ENCODE measurements at places on chromosomes 2 and 18.

DNA sequence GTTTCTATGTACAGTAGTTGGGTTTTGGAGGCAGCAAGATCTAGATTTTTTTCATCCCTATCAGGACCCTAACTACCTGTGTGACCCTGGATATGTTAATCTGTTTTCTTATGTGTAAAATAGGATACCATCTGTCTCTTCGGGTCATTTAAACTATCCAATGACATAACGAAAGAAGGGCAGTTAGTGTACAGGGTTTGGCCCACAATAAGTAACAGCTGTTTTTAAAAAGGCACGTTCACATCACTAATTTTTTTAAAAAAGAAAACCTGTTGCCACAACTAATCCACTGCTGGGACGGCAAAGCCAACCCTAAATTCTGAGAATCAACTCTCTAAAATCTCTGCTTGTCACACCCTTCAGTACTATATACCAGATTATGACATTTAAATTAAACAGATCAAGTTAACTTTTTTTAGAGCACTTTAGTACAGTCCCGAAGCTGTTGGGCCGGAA is 869 bp downstream of the USP40 start:
- no peak for DNase-seq

DNA sequence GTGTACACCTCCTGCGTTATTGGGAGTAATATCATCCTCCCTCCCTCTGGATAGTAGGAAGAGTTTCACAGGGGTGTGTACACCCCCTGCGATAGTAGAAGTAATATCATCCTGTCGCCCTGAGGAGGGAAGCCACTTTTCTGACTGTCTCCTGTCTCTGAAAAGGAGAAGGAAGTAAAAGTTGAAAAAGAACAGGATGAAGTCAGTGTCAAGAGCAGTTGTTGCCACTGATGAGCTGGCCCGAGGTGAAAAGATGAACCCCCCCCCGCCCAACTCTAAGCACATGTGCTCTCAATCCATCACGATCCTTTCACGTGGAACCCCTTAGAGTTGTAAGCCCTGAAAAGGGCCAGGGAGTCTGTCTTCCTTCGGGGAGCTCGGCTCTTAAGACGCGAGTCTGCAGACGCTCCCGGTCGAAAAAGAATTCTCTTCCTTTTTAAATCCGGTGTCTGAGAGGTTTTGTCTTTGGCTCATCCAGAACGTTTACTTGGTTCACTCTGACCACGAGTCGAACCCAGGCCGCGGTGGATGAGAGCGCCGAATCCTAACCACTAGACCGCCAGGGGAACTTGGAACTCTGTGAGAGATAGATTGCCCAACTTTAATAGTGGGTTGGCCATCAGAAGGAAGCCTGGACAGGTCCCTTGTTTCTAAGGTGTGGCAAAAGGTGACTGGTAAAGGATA is 22.4 kb upstream of the NAGK start:
- no peak for DNase-seq

DNA sequence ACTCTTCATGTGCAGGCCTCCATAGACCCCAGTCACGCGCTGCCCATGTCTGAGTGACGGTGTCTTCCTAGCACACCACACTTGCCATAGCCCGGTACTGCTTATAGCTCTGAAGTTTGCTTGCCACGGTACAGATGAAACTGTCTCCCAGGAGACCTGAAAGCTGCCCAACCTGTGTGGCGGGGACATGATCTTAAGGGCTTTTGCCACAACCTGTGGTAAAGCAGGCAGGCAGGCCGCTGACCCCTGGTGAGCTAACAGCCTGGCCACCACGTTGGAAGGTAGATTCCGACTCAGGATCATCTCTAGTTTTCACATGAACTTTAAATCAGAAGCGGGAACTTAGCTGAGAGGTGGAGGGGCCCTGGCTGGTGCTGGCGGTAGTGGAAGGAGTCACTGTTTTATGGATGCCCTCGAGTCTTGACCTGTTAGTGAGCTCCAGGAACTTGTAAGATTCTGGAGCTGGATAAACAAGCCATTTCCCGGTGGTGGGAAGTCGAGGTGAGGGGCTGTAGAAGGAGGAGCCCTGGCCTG is 153.3 kb downstream of the ZNF236 start:
- DNase-seq = no peak

GRCh38 chr2:715038-715437 is 37.8 kb upstream of the TMEM18 start:
- no peak for DNase-seq

DNA sequence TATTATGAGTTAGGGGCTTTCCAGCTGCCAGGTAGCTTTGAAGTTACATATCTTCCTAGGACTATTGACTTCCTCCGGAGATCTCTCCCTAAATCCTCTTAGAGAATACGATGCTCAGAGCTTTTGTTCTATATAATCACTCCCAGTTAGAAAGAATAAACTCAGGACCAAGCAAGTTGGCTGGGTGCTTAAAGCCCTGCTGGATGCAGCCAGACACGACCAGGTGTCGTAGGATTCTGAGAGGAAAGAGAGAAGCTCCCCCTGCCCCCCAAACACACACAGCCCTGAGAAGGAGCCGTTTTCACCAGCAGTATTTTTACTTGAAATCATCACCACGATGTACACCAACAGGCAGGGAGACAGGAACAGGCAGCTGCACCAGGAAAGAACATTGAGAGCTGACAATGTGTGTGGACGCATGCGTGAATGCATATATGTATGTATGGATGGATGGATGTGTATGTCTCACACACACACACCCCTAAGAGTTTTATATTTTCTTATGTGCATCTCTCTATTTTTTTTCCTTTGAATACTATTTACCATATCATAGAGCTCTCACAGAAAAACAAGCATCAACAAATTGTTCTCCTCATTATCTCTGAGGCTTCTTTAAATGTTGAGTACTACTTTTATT is 382.6 kb downstream of the EPHA4 start:
- DNase-seq = no peak

- DNase-seq = no peak
These were observed 97.4 kb upstream of the LCLAT1 start for GRCh38 chr2:30349691-30350090.

DNA sequence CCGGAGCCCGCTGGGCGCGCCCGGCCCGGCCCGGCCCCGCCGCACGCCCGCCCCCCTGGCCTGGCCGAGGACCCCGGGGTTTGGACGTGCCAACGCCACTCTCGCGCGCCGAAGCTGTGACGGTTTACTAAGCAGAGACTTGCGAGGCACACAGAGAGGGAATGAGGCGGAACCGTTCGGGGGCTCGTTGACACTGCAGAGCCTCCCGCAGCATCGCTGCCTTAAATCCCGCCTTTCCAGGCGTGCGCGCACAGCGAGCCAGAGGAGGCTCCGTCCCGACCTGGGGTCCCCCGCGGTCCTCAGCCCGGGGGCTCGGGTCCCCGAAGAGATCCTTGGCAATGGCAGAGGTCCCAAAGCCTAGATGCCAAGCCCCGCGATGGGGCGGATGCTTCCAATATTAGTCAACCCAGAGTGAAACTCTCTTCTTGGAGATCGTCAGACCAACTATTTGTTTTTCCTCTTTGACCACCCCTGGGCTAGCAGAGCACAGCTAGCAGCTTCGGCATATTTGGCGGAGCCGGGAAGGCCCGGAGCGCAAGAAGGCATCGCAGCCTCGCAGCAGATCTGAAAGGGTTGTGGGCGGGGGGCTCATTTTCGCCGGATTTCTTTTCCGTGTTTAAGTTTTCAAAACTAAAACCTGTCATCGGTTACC is at the start of gene ZNF385B:
Gene ZNF385B (minus strand): TSS at position 197 of the 652 bp plus-strand sequence.
- peak; percentile 57 for DNase-seq

GRCh38 chr2:166458674-166459073 is 35.4 kb downstream of the SCN7A start:
- DNase-seq = no peak

- no peak for DNase-seq
These were observed 23.5 kb downstream of the MYO5B start for GRCh38 chr18:50171406-50171805.

- DNase-seq = no peak
These were observed 22.1 kb downstream of the IKZF2 start for GRCh38 chr2:213129311-213129710.

GRCh38 chr2:59413751-59414570 is 1139.5 kb downstream of the BCL11A start:
- DNase-seq = no peak

DNA sequence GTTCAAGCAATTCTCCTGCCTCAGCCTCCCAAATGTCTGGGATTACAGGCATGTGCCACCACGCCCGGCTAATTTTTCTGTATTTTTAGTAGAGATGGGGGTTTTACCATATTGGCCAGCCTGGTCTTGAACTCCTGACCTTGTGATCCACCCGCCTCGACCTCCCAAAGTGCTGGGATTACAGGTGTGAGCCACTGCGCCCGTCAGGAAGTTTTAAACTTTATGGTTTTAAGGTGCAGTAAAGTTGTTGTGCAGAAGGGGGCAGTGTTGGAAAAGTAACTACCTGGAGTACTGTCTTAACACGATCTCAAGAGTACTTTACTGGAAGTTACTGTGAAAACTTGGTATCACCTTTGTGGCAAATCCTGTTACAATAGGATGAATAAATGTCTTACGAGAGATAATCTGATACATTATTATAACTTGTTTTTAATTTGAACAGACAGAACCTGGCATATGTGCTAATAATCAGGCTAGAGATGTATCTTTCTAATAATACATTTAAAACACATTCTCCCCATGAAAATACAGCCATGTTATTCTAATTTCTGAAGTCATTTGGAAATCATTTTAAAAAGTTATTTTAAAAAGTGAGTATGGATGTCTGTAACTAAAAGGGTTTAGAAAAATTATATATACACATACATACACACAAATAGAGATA is 10.8 kb downstream of the SPDYA start:
- peak; percentile 74 for DNase-seq

DNA sequence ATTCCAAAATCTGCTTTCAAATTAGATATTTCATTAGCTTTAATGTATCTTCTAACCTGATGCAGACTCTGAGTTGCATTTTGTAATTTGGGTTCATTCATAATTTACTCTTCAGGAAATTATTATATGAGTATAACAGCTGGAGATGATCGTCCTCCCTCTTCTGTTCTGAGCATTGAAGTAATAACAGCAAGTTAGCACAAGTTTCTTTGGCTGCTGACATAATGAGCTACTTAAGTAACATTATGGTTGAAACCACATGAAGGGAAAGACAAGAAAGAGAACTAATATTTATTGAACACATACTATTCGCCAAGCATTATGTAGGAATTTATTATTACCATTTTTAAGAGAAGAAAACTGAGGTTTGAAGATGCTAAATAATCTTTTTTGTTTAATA is 75.1 kb downstream of the CPO start:
- DNase-seq = no peak

GRCh38 chr2:206530727-206531126 is 87.4 kb downstream of the ADAM23 start:
- no peak for DNase-seq

- DNase-seq = no peak
These were observed 487.5 kb downstream of the DLGAP1 start for GRCh38 chr18:3967359-3968180.

DNA sequence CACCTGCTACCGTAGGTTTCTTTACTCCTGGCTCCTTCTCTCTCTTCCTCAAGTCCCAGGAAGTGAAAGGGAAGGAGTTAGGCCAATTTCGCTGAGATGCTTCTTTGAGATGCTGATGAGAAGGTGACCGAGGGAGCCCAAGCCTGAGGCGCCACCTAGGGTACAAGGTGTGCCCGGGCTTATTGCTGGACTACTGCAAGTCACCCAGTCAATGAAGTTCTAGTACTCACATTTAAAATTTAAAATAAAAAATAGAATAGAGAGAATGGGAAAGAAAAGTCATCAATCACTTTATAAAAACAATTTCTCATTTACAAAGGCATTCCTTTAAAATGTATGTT is 45.3 kb downstream of the ACAA2 start:
- peak; percentile 90 for DNase-seq

GRCh38 chr18:39199231-39199855 is 1633.7 kb upstream of the CELF4 start:
- peak; percentile 58 for DNase-seq

GRCh38 chr2:113273027-113273551 is 5.6 kb downstream of the PAX8 start:
- DNase-seq = peak; percentile 61

Data from astrocyte of the hippocampus (primary cell).